ENCODE measurements at places on chromosomes 2 and 18.

DNA sequence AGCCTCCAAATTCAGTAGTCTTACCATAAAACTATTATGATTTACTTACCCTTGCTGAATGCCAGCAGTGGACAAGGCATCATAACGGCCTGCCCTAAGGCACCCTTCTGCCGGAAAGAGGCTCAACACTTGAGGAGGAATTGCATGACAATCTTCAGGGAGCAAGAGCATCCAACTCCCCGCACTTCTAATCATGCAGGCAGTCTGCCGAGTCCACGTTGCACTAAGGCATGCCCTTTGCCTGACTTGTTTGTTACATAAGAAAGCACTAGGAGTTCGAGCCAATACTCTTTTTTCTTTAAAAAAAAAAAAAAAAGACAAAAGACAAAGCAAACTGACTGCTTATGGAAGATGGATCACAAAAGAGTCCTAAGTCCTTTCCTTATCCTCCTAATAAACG lies 17.9 kb upstream of the SPTBN1 start:
- no peak for DNase-seq

GRCh38 chr18:63099848-63100629 lies 219.5 kb downstream of the BCL2 start:
- no peak for DNase-seq

DNA sequence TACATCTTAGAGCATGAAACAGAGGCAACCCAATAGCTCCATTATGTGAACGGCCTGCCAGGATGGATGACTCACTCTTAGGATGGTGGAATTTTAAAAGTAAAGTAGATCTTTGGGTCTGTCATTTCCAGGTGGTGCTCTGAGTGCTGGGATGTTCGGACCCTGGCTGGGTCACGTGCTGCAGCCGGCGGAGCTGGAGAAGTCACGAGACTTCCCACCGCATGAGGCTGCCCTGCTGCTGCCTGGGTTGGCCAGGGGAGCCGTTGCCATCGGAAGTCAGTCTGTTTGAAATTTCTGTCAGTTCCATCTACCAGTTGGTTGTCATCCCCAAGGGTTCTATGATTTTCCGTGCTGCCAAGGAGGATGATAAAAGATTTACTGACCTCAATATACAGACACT lies 93.3 kb upstream of the ALKAL2 start:
- DNase-seq, result no peak

DNA sequence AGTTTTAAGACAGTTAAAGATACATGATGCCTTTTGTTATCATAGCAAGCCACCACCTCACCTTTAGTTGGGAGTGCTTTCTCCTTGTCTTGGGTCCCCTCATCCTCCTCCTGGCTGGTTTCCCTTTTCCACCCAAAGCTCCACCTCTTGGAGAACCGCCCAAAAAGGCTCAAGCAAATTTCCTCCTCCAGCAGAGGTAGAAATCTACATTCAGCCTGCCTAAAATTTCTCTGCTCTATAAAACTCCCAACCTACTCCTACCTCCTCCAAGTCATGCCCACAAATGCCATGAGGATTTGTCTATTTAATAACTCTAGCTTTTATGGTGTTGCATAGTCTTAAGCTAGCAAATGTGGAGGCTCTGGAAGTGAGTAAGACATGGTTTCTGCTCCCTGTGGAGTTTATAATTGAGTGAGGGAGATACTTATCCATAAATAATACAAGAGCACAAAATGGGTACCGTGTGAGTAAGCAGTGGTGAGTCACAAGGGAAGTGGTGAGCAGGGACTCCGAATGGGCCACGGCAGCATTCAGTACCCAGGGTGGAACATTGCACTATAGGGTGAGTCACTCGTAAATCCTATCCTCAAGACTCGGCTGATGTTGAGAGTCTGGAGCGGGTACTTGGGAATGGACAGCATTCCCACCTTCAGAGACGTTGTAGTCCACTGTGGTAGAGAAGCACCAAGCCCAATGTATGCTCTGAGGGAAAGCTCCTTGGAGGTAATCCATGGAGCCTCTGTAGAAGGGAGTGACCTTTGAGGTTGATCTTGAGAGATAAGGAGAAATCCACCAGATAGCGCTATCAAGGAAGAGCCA lies 146.3 kb downstream of the RTN4 start:
- DNase-seq, result peak; percentile 92

- DNase-seq, result no peak
Observed at GRCh38 chr2:26778098-26778497, 7.8 kb upstream of the CENPA start.

- no peak for DNase-seq
Observed at GRCh38 chr18:12882453-12883371, 1.3 kb downstream of the PTPN2 start.

DNA sequence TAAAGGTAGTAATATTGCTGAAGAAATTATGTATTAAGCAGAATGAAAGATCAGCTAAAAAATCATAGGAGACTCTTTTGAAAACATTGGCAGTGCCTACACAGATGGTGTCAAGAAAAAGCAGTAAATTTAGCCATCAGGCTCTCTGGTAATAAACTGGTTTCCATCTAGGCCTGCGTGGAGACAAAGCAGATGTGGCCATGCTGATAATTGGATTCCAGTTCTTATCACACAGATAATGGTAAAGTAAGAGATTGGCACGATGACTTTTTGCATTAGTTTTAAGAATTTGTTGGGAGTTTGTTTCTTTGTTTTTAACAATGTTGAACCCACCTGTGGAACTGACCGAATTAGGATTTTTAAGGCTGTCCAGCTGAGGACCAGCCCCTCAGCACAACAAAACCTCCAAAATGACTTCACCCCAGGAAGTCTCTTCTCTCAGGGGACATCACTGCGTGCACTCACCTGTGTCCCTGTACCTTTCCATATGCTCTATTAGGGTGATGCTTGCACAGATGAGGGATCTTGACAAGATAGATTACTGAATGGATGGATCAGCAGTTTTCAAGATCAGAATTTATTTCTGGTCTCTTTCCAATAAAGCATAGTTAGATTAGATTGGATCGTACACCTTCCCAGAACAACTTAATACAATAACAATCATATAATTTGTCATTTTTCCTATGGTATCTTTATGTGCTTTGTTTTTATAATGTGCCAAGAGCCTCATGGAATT lies 69.1 kb upstream of the DNAJC10 start:
- DNase-seq, result no peak

- DNase-seq, result no peak
Observed at GRCh38 chr2:128720080-128721022, 401.7 kb upstream of the HS6ST1 start.

DNA sequence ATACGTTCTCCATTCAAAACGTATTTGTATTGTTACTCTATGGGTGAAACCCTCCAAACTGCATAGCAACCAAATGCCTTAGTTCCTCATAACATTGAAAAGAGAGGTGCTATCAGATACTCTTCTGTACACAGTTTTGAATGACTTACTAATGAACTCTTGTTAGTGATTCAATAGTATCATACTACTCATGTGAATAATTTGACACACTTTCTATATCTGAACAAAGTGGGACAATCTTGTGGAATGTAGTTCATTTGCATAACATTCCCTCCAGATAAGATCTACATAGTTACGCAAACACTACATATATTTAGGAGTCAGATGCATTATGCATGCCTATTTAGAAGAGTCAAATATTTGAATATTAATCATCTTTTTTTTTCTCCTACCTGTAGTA lies 232.0 kb upstream of the NRXN1 start:
- no peak for DNase-seq
